ENCODE measurements at places on chromosomes 7 and 10. TPM values are rescaled to one million over a fixed set of nuclear protein-coding genes. Genes with fewer than 3 reads are reported as not detected.

APBB1IP gene
- total RNA-seq: 73.2 TPM

RNF133 gene
- not detected for total RNA-seq

CTAGE4 gene
- 1.8 TPM for total RNA-seq

PRLHR gene
- total RNA-seq: not detected

COL17A1 gene
- not detected for total RNA-seq

FKBP9 gene
- 1.5 TPM for total RNA-seq

DNA sequence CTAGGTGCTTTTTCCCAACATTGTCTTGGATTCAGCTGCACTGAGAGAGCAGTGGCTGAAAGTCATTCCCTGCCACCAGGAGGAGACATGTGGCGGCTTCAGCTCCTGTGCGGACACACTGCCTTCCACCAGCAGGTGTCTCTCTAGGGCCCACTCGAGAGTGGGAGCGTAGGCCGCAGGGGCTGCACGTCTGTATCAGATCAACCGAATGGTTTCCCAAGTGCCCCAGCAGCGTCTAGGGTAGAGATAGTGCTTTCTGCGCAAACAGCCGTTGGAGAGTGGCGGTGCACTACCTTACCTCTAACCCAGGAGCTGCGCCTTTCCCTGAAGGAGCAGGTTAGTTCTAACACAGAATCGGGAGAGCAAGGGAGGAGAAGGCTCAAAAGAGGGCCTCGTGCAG, 31.7 kb downstream of the PAPOLB start:
- DNase-seq: peak; percentile 67

- DNase-seq: no peak
Observed at GRCh38 chr10:74859546-74859945, 33.1 kb downstream of the KAT6B start.

DNA sequence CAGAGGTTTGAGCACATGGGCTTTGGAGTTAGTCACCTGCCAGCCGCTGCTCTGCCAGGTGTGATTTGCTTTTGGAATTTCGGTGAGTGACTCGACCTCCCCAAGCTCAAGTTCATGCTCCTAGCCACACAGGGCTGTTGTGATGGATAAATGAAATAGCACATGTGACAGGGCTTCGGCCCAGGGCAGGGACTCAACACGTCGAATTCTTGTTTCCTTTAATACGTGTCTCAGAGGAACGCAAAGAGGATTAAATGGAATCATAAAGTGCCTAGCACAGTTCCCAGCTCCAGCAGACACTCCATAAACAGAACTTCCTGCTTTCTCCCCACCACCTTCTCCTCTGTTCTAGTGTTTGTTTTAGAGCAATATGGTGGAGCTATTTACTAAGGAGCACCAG, 88.3 kb upstream of the CHST15 start:
- no peak for DNase-seq

- no peak for DNase-seq
Observed at GRCh38 chr7:123645516-123645915, 10.2 kb upstream of the LMOD2 start.

- no peak for DNase-seq
Observed at GRCh38 chr7:138978541-138979184, 2.5 kb downstream of the KIAA1549 start.

- DNase-seq: no peak
Observed at GRCh38 chr7:28830846-28831245, 127.3 kb downstream of the TRIL start.

GRCh38 chr7:1275451-1276381, 43.0 kb downstream of the UNCX start:
- DNase-seq: no peak

DNA sequence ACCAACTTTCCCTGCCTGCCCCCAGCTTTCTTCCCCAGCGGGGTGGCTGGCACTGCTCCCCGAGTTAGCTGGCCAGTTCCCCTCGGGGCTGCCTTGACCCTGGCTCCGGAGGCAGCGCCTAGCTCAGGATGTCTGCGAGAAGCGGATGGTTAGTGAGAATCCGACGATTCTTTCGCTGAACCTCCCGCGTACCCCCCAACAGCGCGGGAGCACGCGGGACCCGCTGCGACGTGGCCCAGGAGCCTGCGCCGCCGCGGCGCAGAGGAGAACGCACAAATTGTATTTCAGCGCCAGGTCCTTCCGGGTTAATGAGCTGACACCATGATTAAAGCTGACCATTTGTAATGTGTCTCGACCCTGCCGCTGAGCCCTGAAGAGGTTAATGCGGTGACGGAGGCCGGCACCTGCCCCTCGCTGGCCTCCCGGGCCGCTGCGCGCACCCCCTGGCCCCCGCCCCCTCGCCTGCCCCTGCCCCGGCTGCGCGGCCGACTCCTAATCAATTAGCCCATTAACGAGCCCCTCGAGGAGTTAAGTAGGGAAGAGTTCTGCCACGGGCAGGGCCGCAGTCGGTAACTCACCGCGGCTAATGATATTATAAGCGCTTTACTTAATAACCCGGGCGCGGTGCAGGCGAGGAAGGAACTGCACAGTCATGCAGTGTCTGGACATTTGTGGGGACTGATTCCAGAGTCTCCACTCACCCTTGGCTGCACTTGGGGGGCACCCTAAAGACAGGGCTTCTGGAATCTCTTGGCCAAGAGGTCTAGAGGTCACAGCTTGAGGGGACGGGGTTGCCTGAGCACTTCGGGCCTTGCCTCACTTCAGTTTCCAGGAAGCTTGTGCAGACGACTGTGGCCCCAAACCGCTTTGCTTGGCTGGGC, 1.7 kb upstream of the HMX2 start:
- no peak for DNase-seq

DNA sequence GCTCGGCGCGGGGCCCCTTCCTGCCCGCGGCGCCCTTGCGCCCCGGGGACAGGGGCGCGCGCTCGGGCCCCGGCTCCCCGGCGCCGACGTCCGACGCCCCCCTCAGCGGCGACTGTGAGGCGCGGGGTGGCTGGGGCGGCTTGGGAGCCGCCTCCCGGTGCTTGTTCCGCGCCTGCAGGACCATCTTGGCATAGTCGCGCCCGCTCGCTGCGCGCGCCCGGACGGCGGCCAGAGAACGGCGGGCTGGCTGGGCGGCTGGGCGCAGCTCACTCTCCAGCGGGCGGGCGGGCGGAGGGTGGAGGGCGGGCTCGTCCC, at the start of gene DPY19L1:
DPY19L1 (minus strand) TSS at position 275 of the 315 bp plus-strand sequence; CDS start at position 184, 91 bp downstream.
- no peak for DNase-seq

DNA sequence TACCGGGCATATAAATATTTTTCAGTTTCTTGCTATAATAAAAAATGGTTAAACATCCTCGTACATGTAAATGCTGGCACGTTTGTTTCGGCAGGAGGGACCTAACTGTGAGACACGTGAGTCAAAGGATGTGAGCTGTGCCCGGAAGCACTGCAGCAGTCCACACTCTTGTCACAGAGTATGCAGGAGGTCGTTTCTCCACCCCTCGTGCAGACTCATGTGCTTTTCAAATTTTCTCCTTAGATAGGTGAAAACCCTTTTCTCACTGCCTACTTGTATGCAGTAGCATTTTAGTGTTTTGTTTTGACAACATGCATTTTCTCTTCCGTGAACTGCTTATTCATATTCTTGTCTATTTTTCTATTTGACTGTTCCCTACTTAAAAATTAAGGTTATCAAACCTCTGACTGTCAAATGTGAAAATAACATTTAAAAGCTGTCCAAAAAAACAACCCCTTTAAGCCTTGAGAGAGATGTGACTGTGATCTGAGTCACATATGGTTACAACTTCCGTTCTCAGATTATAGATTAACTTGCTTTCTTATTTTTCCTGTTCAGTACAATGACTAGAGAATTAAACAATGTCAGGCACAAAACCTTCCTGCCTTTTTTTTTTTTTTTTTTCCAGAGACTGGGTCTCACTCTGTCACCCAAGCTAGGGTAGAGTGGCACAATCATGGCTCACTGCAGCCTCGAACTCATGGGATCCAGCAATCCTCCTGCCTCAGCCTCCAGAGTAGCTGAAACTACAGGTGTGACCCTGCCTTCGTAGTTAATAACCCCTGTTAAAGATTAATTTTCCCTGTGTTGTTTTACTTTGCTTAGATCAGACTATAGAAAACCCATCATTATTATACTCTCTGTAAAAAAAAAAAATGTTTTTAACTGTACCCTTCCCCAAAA, 45.1 kb downstream of the DPY19L1 start:
- DNase-seq: peak; percentile 77

DNA sequence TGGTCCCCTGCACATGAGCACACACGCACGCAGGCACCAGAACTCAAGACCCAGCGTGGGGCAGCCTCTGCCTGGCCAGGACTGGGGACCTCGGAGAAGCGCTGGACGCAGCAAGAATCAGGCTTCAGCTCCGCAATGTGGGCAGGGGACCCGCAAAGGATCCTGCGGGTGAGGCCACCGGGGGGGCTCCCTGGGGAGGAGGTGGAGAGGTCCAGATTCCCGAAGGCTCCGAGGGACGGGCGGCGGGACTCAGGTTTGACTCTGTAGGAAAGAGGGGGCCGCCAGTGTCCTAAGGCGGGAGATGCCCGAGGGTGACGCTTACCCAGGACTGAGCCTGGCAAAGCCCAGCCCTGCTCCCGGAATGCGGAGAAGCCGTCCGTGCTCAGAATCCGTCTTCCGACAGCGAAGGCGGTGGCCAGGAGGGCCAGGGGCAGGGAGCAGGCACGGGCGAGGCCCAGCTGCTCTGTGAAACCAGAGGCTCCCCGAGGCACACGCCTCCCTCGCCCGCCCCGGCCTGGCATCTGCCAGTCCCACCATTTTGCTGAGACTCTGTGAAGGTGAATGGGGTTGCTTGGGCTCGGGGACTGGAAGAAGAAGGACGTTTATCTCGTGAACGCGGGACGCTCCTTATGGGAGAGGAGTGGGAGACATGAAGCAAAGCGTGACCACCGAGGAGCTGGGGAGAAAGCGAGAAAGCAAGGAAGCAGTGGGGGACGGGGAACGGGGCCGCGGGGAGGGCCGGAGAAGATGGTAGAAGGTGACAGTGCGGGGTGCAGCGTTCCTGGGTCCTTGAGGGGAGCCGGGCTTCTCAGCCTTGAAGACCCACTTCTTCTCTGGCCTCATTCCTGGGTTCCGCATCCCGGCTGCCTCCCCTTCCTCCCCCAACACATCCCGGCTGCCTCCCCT, 489.2 kb downstream of the PTPRN2 start:
- DNase-seq: no peak

GRCh38 chr10:29493697-29494096, 141.1 kb downstream of the SVIL start:
- no peak for DNase-seq

DNA sequence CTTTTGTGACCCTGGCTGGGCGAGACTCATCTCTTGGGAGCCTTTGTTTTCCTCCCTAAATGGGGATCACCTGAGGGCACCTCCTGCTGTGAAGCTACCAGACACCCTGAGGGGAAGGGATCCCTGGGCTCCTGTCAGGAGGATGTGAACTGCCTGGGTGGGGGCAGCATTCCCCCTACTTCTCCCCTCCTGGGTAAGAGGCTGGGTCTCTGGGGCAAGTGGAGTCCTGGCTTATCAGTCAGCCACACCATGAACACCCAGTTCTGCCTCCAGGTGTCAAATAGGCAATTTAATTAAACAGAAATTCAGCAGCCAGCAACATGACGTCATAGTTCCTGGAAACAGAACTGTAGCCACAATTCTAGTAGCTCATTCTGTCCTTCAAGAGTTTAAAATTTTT, 97.7 kb upstream of the RET start:
- DNase-seq: no peak

- no peak for DNase-seq
Observed at GRCh38 chr7:33108554-33109004, 625 bp downstream of the RP9 start.

DNA sequence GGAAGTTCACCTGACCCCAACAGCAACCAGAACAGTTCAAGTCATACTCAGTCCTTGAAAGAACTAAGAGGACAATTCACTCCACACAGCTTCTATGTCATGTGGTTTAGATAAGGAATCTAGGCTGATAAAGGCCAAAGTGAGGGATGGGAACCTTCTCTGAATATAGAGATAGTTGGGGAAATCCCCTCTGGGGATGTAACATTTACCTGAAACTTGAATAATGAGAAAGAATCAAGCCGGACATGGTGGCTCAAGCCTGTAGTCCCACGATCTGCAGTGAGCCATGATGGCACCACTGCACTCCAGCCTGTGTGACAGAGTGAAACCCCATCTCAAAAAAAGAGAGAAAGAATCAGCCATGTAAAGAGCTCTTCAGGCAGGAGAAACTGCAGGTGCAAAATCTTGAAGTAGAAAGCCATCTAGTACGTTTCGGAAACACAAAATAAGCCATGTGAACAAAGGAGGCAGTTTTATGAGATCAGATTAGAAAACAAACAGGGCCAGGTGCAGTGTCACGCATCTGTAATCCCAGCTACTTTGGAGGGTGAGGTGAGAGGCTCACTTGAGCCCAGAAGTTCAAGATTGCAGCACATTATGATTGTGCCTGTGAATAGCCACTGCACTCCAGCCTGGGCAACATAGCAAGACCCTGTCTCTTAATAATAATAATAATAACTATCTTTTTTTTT, 4.5 kb upstream of the DNMBP start:
- no peak for DNase-seq

- no peak for DNase-seq
Observed at GRCh38 chr10:18044976-18045720, 93.4 kb downstream of the SLC39A12 start.

Measured in activated CD8-positive, alpha-beta memory T cell treated with anti-CD3 and anti-CD28 coated beads, Interleukin-2, amount 10 ng/mL, durations not matched to agents 7 days and 5 days (primary cell).